Fibroblast of the aortic adventitia (primary cell): ENCODE measurements at places on chromosomes 16 and 17. TPM values are rescaled to one million over a fixed set of nuclear protein-coding genes. Genes with fewer than 3 reads are reported as not detected.

Gene FBXW10
- under 0.01 TPM in 1 of 2 replicates, not detected in the other for total RNA-seq

Gene SLC5A11
- not detected in 2 replicates for total RNA-seq

Gene SMURF2
- total RNA-seq = 38.2 and 90.9 TPM in 2 replicates

Gene BAIAP3
- total RNA-seq = 0.09 TPM in 1 of 2 replicates, not detected in the other

Gene MT1F
- total RNA-seq = 0.18 TPM in 1 of 2 replicates, not detected in the other

Gene TP53TG3
- not detected in 2 replicates for total RNA-seq
